ENCODE measurements at places on chromosomes 7 and 10.

GRCh38 chr10:28806951-28807759 is 129.8 kb downstream of the BAMBI start:
- DNase-seq, result no peak

- no peak for DNase-seq
Measured at GRCh38 chr10:122171302-122172075, 99.6 kb upstream of the BTBD16 start.

DNA sequence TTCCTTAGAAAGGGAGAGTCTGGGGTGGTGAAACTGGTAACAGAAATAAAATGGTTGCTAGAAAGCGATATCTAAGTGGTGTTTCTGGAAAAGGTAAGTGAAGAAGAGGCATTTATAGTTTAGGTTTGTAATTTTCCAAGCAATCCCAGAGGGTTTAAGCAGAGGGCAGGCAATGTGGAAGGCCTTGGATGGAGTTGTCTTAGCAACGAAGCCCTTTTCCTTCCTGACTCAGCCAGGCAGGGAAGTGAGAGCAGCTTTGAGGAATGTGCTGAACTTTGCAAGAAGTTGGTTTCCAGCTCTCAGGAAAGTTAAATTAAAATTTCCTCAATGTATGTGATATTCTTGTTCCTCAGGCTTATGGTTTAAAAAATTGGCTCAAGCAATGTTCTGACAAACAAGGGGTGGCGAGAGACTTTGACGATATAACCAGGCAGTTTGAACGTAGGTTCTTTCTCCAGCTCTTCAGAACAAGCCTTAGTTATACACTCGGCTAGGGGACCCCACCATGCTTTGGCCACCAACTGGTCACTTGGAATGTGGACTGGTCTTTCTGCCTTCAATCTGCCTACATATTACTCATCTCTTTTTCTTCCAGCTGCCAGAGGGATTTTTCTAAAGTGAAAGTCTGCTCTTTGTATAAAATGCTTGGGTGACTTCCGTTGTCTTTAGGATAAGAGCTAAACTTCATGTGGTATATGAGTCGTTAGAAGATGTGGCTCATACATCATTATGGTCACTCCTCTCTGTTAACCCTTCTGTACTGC is 66.9 kb upstream of the SLC25A13 start:
- no peak for DNase-seq

DNA sequence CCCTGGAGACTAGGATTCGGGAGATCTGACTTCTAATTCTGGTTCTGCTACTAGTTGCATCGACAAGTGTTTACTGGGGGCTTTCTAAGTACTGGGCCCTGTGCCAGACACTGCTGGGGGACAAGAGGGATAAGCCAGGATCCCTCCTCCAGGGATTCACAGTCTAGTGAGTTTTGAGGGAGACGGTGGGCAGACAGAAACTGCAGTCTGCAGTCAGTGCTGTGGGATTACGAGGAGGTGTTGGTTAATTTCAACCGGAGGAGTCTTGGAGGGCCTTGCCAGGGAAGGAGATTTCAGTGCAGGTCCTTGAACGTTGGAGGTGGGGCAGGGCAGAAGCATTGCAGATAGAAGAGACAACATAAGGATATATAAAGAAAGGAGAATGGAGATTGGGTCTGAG is 3.5 kb upstream of the KCNH2 start:
- no peak for DNase-seq

DNA sequence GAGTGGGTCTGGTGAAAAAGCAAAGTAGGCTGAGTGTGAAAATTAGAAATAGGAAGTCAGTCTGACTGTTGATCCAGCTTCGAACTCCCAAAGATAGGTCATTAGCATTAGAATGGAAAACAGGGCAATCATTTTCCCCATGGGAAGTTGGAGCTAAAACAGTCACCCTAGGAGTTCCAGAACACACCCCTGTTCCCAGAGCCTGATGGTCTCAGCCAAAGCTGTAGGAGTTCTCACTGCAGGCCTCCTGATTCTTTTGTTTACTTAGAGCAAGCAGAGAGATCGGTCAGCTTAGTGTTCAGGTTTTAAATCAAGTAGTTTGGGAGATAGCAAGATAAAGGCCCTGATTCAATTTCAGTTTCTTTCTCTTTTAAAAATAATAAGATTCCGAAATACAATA is 28.8 kb upstream of the JCAD start:
- DNase-seq, result no peak

- DNase-seq, result no peak
Measured at GRCh38 chr10:1611936-1612550, 125.3 kb downstream of the ADARB2 start.

GRCh38 chr7:95684037-95684436 is 87.7 kb upstream of the PDK4 start:
- DNase-seq, result no peak

DNA sequence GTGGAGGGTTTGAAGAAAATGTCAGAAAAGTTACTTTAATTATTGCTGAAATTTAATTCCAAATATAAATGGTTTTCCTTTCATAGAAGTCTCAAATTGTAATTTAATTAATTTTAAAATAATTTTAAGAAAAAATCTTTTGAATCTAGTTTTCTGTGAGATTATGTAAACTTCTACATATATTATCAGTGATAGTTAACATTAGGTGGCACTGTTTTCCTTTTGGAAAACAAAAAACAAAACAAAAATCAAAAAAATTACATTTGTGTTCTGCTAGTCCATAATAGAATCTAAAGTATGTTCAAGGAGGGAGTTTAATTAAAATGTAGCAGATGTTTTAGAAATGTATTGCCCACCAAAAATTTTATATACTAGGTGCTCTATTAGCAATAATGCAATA is 1456.7 kb downstream of the REEP3 start:
- DNase-seq, result no peak

DNA sequence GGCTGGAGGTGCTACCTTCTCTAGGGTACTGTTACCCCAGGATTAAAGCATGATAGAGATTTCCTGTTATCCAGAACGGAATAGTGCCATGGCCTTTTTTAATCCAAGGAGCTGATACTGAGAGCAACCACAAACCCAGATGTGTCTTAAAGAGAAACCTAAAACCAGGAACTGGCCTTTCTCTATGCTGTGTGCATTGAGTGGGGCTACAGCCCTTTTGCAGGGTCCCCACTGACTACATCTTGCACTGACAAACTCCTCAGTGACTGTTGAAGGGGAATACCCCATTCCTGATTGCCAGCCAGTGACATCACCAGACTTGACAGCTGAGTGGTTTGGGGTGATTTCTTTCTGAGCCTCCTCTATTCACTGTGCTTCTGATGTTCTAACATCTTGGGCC is 81.9 kb upstream of the CAPZA2 start:
- no peak for DNase-seq

GRCh38 chr7:55209366-55209765 is 155.8 kb upstream of the LANCL2 start:
- no peak for DNase-seq

DNA sequence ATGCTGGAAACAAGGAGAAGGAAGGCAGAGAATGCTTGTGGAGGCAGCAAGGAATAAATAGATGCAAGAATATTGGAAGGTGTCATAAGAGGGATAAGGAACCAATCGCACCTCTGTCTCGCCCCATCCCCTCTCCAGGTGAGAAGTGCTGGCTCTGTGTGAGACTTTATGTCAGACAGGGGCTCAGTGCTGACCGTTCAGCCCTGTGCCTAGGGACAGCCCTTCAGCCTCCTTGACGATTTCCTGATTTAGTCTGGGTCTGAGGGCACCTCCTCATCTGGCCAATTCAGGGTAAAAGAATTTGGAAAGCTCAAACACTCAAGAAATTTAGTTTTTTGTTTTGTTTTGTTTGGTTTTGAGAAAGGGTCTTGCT is 54.9 kb downstream of the FAM241B start:
- no peak for DNase-seq

- no peak for DNase-seq
Measured at GRCh38 chr7:136637813-136638212, 230.6 kb upstream of the CHRM2 start.

GRCh38 chr7:155798673-155799439 is 13.4 kb downstream of the SHH start:
- DNase-seq, result no peak

- DNase-seq, result no peak
Measured at GRCh38 chr7:146414937-146415336, 298.3 kb downstream of the CNTNAP2 start.

DNA sequence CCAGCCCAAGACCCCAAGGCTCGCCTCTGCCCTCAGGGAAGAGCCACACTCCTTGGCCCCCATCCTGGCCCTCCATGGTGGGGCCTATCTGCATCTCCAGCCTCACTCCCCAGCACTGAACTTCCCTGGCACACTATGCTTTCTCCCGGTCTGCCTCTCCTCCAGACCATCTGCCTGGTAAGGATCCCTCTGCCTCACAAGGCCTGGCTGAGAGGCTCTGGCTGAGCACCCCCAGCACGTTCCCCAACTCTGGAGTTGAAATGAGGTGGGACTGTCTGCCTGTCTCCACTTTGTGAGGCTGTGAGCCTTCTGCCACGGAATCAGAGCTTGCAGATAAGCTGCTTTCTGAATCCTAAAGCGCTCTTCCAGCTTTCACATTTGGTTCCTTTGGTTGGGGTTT is 220.7 kb downstream of the TNS3 start:
- DNase-seq, result no peak

GRCh38 chr7:118862740-118863139 is 638.2 kb downstream of the ANKRD7 start:
- no peak for DNase-seq

GRCh38 chr7:91913612-91914011 is 27.1 kb upstream of the AKAP9 start:
- no peak for DNase-seq

DNA sequence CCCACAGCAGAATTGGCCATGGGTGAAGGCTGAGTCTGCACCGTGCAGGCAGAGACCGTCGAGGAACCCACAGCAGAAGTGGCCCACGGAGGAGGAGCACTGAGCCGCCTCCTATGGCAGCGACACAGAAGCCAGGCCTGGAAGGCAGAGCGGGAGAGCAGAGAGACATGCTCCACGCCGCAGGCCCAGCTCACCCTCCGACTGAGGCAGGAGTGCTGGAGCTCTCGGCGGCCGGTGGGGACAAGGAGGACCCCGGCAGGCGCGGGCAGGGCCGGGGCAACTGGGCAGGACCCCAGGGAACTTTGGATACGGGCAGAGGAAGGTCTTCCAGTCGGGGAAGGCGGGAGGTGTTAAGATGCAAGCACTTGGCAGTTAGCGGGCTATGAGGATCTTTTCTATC is 420.4 kb downstream of the DNAJB6 start:
- peak; percentile 37 for DNase-seq

DNA sequence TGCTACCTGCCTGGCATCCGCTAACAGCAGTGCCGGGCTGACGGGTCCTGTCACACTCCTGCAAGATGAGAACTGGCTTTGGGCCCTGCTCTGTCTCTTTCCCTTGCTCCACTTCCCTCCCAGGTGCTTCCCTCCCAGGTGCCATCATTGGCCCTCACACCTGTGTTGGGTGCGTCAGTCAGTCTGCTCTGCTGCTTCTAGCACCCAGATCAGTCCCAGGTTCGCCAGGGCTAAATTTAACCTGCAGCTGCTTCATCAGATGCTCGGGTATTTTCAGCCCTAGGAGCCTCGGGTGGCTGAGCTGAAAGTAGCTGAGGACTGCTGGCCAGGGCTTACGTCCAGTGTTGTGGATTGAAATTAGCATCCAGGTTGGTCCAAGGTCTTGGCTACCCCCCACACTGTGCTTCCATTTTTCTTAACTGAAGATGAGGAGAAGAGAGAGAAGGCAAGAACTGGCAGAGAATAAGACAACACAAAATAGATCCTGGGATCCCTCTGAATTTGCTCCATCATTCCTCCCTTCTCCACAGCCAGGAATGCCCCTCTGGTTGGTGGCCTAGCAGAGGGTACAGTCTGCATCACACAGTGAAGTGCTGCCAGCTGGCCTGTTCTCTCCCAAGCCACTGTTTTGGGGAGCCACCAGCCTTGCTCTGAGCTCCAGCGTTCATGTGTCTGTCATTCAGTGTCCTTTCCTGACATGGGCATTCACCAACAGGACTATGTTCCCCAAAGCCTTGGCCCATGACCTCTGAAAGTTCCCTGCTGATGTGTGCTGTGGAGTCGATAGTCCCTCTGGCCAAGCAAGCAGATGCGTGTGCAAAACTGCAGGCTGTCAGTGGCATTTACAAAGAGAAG is 65.9 kb upstream of the SYPL1 start:
- DNase-seq, result no peak

GRCh38 chr10:4127518-4128315 is 342.7 kb upstream of the KLF6 start:
- DNase-seq, result no peak

DNA sequence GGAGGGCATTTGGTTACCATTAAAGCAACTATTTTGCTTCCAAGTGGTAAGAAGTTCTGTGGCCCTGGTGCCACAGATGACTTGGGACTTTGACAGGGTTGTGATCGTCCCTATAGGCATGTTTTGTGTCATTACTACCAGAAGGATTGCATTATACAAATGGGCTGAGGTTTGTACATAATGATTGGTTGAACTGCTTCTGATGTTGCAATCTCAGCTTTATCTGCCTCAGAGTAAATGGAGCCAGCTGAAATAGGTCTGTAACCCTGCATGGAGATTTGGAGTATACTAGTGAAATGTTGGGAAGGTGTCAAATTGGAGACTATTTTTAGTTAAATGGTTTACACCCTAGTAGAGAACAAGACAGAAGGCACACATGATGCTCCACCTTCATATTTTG is 46.1 kb upstream of the SEPTIN7 start:
- no peak for DNase-seq

GRCh38 chr10:89355394-89355931 is 22.4 kb upstream of the IFIT1B start:
- DNase-seq, result no peak

DNA sequence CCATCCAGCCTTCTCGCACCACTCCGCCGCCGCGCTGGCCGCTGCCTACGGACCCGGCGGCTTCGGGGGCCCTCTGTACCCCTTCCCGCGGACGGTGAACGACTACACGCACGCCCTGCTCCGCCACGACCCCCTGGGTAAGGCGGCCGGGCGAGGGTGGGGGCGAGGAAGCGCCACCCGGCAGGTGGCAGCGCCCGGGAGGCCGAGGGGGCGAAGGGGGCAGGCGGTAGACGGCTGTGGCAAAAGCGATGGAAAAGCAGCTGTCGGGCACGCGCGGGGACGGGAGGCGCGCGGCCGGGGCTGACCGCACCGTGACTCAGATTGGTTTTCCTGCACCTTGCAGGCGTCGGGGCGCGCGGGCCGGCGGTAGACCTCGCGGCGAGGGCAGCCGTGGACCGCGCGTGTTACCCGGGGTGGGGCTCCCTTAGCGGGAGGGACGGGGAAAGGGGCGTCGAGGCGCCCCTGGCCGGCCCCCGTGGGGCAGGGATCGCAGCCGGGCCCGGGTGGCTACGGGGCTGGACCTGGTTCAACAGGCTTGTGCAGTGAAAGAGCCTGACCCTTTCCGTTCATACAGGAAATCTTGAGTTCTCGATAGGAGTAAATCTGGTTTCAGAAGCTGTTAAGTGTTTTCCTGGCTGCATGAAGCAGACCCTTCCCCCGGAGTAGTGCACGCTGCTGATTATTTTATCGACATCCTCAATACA is 608 bp downstream of the HHEX start:
- peak; percentile 67 for DNase-seq
